ENCODE measurements at places on chromosomes 6 and 20. TPM values are rescaled to one million over a fixed set of nuclear protein-coding genes. Genes with fewer than 3 reads are reported as not detected.
A peak's percentile ranks its signal among the peaks of the same experiment; 100 is the strongest.

DNA sequence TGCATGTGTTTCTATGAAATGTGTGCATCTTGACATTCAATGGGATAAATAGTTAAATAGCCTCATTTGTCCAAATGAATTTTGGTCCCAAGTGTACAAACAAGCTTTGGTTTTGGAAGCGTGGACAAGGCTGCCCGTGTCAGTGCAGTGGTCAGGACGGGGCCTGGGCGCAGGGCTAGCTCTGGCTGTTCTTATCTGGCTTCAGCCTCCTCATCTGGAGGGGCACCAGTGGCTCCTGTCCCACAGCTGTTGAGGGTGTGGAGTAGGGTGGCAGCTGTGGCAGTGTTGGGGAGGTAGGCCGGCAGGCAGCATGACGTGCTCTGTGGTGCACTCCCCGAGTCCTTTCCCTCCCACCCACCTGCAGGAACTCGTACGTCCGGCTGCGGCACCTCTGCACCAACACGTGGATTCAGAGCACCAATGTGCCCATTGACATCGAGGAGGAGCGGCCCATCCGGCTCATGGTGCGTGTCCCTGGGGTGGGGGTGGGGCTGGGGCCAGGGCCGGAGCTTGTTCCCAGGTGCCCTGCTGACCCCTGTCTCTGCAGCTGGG lies 43.5 kb downstream of the ITPR3 start:
- H3K27me3 ChIP-seq, result no peaks in the 10 kb centered on the region
- peaks cover 19% of the 10 kb centered on the region for H3K36me3 ChIP-seq
- DNase-seq, result no peak
- H3K27ac ChIP-seq, result no peak overlapping the region
- no peaks in the 10 kb centered on the region for H3K4me1 ChIP-seq
- H3K4me3 ChIP-seq, result no peak overlapping the region

PGC gene
- total RNA-seq, result 0.62 TPM

DNA sequence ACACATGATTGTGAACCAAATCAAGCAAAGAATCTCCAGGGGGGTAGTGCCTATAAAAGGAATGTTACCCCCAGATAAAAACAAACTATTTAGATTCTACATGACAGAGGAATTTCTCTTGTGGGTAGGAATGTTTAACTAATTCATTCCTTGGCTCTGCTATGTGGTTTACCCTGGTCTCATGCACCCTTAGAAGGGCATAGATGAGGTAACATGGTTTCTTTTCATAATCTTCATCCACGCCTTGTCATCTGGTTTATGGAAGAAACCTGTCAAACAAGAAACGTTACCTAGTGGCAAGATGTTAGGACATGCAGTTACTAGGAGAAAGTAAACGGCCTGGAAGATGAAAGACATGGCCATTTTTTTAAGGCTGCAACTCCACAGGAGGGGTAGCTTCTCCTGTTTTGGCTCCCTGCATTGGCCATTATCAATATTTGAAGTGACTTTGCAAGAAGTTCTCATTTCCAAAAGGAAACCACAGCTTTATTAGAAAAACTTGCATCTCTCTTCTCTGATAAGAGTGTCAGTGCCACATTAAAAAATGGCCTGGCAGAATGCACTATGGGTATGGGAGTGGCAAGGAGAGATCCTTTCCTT lies 45.5 kb downstream of the STX11 start:
- no peak overlapping the region for H3K27ac ChIP-seq
- H3K4me3 ChIP-seq, result no peak overlapping the region
- H3K27me3 ChIP-seq, result 0 out of 2 replicates have a peak, but pooled peaks cover 4% of the 10 kb centered on the region
- DNase-seq, result no peak
- peaks cover 11% of the 10 kb centered on the region for H3K4me1 ChIP-seq

DNA sequence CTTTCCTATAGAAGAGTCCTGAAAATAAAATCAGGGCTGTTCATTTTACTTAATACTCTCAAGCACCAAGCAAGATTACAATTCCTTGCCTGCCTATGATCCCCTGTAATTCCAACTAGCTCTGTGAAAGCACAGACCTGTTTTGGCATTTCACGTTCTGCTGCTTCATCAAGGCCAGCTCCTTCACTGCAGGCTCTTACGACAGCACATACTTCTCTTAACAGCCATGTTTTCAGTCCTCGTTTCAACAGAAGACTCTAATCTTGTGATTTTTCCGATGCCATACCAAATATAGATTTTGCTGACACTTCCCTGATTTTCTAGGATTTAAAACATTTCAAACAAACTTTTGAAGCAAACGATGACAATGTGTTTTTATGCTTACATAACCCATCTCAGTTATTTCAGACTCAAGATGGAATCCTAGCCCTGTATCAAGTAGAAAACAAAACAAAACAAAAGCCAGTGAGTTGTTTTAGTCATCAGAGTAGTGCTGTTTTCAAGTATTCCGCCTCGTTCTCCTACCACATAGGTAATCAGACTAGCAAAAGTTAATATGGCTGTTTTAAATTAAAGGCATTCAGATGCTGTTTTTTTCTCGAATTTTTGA lies 616.5 kb upstream of the CITED2 start:
- no peak overlapping the region for H3K4me3 ChIP-seq
- no peak for DNase-seq
- peaks cover 15% of the 10 kb centered on the region for H3K36me3 ChIP-seq

DNA sequence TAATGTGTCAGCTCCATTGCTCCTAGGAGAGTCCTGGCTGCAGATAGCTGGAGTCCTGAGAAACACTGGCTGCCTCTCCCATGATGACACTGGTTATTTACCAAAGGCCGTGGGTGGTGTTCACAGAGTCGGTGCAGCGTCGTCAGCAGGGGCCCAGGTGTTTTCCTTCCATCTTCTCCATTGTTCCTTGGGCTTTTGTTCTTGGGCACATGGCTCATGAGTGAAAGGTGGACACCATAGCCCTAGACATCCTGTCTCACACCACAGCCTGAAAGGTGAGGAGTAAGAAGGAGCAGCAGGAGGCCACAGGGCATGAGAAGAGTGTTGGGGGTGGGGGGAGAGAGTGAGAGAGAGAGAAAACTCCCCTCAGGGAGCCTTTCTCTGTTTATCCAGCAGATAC lies 9.1 kb downstream of the CST5 start:
- H3K27me3 ChIP-seq, result peaks cover 12% of the 10 kb centered on the region
- peaks cover 83% of the 10 kb centered on the region for H3K4me1 ChIP-seq
- no peaks in the 10 kb centered on the region for H3K36me3 ChIP-seq

HLA-DOA gene
- 13.6 TPM for total RNA-seq

SMIM13 gene
- total RNA-seq, result 9.7 TPM

GRCh38 chr20:33846291-33846935 lies 35.3 kb downstream of the CHMP4B start:
- peak overlapping the region; percentile 18 for H3K27ac ChIP-seq
- H3K27me3 ChIP-seq, result no peaks in the 10 kb centered on the region
- no peak for DNase-seq
- peaks cover 54% of the 10 kb centered on the region for H3K4me1 ChIP-seq
- H3K36me3 ChIP-seq, result peaks cover 18% of the 10 kb centered on the region
- H3K4me3 ChIP-seq, result no peak overlapping the region

DNA sequence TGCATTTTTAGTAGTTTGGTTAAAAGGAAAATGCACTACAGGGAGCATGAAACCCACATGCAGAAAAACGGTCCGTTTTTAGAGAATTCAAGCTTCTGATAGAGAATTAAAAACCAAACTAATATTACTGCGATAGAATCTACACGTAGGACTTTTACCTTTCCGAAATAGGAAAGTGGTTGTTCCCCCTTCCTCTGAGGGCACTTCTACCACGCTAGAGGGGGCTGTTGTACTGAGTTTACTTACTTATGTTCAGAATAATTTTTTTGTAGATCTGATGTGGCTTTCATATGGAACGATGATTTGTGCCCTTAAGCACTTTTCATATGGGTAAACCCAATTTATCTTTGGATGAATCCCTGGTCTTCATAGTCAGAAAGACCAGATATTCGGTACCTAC lies 264.3 kb upstream of the PLN start:
- H3K36me3 ChIP-seq, result no peaks in the 10 kb centered on the region
- peak; percentile 19 for DNase-seq
- no peak overlapping the region for H3K4me3 ChIP-seq
- peaks cover 28% of the 10 kb centered on the region for H3K4me1 ChIP-seq

DNA sequence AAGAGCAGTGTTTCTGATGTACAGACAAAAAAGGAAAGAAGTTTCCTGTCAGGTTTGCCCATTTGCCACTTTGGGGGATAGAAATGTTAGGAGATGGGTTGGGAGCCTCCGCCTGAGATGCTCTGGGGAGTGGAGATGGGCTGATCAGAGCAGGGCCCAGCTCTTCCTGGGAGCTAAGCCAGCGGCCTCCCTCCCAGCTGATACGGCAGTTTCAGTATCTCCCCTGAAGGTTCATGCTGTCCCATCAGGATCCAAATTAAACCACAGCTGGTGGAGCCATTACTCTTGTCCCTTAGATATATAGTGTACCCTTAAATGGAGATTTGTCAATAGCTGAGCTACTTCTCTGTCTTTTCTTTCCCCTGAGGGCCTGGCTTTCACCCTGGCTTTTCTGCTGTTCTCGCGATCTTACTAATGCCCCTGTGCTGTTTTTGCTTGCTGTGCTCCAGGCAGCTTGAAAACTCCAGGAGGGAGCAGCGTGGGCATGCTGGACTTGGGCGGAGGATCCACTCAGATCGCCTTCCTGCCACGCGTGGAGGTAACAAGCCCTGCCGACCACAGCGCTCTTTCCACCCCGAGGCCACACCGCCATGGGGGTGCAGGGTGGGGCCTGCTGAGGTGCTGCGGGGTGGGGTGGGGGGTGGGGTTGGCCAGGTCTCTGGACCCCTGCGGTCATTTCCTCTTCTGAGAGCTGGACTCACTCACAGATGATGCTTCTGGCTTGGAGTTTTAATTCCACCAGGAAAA lies 20.9 kb downstream of the ENTPD6 start:
- H3K27ac ChIP-seq, result no peak overlapping the region
- peaks cover 12% of the 10 kb centered on the region for H3K36me3 ChIP-seq
- H3K4me1 ChIP-seq, result no peaks in the 10 kb centered on the region
- no peak for DNase-seq
- H3K4me3 ChIP-seq, result no peak overlapping the region

DNA sequence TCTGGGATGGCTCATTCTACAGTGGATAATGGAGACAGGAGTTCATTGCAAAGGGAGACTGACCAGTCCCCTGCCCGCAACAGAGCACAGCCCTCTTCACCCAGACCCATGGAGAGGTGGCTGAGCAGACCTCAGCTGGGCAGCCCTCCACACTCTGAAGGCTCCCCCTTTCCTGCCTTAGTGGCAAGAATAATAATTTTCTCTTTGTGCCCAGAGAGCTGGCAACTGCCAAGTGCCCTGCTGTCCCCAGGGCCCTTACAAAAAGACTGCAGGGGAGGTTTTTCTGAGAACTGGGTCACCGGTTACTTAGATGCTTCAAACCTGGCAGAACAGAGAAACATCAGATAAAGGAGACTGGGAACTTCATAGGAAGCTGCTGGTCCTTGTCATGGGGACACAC lies 35.4 kb upstream of the ZNFX1 start:
- H3K27ac ChIP-seq, result no peak overlapping the region
- no peaks in the 10 kb centered on the region for H3K4me1 ChIP-seq
- no peak for DNase-seq
- H3K36me3 ChIP-seq, result no peaks in the 10 kb centered on the region
- H3K4me3 ChIP-seq, result no peak overlapping the region
- H3K27me3 ChIP-seq, result peaks cover 52% of the 10 kb centered on the region

TMC2 gene
- total RNA-seq, result not detected

DNA sequence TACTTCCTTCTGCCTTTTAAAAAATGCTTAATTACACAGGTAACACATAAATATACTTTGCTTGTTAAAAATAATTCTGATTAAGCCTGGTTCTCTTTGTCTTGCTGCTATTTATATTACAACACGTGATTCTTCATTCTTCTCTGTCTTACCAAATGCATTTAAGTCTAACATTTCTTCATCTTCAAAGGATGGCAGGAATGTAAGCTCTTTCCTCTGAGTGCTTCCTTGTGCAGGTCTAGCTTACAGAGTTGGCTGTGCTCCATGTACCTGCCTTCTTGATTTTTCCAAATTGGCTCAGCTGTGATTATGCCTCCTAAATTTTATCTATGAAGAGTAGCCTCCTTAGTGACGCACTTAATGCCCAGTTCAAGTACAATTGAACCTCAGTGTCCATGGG lies 44.4 kb downstream of the RNF144B start:
- H3K36me3 ChIP-seq, result no peaks in the 10 kb centered on the region
- peaks cover 4% of the 10 kb centered on the region for H3K4me1 ChIP-seq
- no peak for DNase-seq
- no peak overlapping the region for H3K4me3 ChIP-seq
- no peaks in the 10 kb centered on the region for H3K27me3 ChIP-seq

POM121L2 gene
- 0.16 TPM for total RNA-seq

Measured in WTC11 (cell line).